Occipital lobe (tissue), 3 donors: ENCODE measurements at places on chromosomes 2 and 18. TPM values are rescaled to one million over a fixed set of nuclear protein-coding genes. Genes with fewer than 3 reads are reported as not detected.

MTERF4 gene
- total RNA-seq = 40.2 TPM

GRCh38 chr18:7872569-7872968 is 305.5 kb downstream of the PTPRM start:
- no peak for DNase-seq

- no peak for DNase-seq
Observed at GRCh38 chr2:55482186-55482884, 37.2 kb upstream of the CFAP36 start.

- no peak for DNase-seq
Observed at GRCh38 chr18:9694952-9695495, 13.1 kb upstream of the RAB31 start.

POTEJ gene
- total RNA-seq = not detected

DNA sequence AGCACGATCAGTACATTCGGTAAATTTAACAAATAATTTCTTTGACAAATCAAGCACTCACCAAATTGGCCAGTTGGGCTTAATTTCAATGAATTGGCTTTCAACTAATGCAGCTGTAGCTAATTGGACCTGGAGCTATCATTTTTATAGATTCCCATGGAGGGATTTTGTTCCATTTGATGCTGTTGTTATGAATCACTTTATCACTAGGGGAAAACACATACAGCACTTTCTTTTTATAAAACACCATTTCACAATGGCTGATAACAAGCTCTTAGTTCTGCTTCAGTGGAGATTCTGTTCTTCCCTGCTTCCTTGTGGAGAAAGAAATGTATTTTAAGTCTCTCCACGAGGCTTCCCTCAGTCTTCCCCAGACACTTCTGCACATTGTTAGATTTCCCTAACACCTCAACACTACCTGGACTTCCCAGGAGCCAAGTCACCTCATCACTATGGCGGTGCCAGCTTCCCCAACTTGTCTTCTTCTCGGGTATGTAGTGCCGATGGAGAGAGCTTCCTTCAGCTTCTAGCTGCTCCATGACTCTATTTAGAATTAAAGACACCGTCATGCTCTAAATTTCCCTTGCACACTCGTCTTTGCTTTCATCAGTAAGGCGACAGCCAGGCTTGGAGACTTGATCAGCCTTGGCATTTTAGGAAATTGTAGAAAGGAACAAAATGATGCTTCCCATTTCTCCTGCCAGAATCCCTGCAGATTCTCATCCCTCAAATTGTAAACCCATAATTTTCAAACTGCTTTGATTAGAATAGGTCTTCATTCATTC is 72.0 kb downstream of the INPP5D start:
- no peak for DNase-seq

DNA sequence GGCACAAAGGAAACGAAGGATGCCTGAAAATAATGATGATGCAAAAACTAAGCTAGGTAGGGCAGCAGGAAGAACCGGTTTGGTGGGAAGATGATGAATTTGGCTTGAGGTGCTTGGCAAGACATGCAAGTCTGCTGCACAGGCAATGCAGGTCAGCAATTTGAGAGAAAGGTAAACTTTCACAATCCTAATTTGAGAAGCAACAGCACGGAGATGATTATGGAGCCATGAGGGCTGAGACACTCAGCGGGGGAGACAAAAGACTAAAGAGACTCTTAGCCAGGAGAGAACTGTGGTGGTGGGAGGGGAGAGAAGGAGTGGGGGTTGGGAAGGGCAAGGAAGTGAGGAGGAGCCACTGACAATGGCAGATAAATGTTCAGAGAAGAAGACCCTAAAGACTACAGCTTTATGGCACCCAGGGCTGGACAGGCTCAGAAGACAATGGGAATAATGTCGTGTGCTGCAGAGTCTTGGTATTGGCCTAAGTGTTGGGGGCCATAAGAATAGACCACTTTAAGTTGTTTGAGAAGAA is 19.4 kb upstream of the RNF149 start:
- DNase-seq = no peak

GRCh38 chr18:34023471-34023870 is 201.2 kb downstream of the NOL4 start:
- DNase-seq = no peak

GRCh38 chr2:57782587-57782986 is 264.0 kb upstream of the VRK2 start:
- DNase-seq = no peak
